Activated CD8-positive, alpha-beta memory T cell treated with anti-CD3 and anti-CD28 coated beads, Interleukin-2, amount 50 U/mL, for 4 hours (primary cell): ENCODE measurements at places on chromosomes 2 and 18.
A peak's percentile ranks its signal among the peaks of the same experiment; 100 is the strongest.

- DNase-seq = no peak
Measured at GRCh38 chr2:19711470-19712372, 190.1 kb downstream of the TTC32 start.

- DNase-seq = no peak
Measured at GRCh38 chr2:39468579-39469451, 31.7 kb upstream of the MAP4K3 start.

DNA sequence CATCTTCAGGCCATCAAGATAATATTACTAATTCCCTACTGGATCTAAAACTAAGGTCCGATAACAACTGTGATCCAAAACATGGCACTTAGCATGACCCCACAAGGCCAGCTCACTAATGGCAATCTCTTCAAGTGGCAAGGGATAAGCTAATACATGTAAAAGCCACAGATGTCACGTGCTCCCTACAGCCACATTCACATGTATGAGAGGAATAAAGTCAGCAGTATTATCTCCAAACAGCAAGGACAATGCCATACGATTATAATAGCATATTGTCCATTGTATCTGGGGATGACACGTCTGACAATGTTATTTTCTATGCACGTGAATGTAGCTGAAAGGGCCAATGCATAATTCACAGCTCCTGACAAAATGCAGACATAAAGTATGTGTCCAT is 56.0 kb downstream of the KLF7 start:
- DNase-seq = no peak

- DNase-seq = no peak
Measured at GRCh38 chr2:159090514-159091201, 122.2 kb downstream of the TANC1 start.

DNA sequence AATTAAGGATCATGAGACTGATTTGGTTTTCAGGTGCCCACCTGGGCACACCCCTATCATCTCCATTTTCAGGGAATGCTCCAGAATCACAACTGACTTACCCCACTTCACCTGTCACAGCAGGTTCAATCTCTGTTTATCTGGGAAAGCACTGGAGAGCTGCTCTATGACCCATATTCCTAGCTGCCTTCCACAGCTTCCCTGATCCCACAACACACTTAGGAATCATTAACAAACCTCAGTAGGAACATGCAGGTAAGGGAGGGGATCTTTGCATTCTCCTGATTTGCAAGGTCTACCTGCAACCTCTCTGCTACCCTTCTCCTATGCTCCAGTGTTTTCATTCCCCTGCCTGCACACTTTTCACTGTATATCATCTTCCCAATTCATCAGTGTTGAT is 18.7 kb upstream of the FABP1 start:
- no peak for DNase-seq

- DNase-seq = no peak
Measured at GRCh38 chr2:510839-511238, 166.4 kb downstream of the TMEM18 start.

DNA sequence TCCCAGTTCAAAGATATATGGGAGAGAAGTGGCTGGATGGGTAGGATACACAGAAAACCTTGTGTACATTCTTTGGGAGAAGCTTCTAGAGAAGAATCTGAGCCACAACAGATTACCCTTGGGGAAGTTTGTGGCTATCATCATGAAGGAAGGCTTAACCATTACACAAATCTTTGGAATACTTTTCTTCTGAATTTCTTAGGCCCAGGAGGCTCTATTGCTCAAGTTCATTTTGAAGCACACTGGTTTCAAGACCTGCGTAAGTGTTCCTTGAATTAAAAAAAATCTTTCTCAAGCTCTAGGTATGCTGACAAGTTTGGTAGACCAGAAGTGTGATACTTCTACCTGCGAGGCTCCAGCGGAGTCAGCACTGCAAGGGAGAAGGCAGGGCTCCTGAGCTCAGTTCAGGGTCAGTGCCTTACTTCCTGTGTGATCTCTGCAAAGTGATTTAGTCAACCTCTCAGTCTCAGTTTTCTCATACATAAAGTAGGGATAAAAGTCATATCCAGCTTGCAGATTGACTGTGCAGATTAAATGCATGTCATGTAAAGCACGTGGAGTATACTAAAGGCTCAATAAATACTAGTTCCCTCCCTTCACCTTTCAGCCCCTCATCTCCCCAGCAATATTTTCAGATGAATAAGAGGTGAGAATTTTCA is 438.6 kb downstream of the DLGAP1 start:
- no peak for DNase-seq

GRCh38 chr18:80234398-80234797 is 12.9 kb downstream of the PARD6G start:
- DNase-seq = no peak

- no peak for DNase-seq
Measured at GRCh38 chr2:150256736-150257135, 230.7 kb downstream of the RND3 start.

- no peak for DNase-seq
Measured at GRCh38 chr2:172783165-172783898, 47.7 kb downstream of the RAPGEF4 start.

GRCh38 chr2:231047274-231047922 is 9.3 kb upstream of the PSMD1 start:
- no peak for DNase-seq

- no peak for DNase-seq
Measured at GRCh38 chr2:228056293-228057097, 125.0 kb downstream of the SPHKAP start.

GRCh38 chr2:112204411-112204810 is 50.4 kb downstream of the ZC3H8 start:
- no peak for DNase-seq

DNA sequence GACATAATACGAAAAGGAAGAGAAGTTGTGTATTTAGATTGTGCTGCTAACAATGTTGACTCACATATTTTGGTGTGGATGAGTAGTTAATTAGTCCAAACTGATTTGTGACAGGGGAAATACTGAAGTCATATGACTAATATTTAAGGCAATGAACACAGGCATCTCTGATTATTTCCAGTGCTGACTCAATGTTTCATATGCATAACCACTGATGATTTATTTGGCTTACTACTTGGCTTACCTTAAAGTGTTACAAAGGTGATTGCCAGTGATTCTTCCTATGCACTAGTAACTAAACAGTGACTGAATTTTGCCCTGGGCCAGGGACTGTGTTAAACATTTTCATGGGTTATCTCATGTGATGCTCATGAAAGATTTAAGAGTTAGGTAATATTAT is 722.6 kb downstream of the METTL4 start:
- no peak for DNase-seq

DNA sequence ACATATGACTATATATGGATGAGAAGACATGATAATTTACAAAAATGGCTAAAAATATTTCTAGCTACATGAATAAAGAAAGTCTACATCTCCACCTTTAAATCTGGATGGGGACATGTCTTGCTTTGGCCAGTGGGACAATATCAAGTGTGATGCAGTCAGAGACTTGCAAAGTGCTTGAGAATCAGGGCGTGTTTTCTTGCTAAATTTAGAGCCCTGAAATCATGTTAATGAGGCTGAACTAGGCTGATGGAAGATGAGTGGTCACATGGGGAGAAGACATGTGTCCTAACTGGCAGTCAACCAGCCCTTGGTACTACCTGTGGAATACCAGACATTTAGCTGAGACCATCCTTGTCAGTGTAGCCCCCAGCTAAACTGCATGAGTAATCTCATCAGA is 278.5 kb upstream of the RGPD4 start:
- no peak for DNase-seq

DNA sequence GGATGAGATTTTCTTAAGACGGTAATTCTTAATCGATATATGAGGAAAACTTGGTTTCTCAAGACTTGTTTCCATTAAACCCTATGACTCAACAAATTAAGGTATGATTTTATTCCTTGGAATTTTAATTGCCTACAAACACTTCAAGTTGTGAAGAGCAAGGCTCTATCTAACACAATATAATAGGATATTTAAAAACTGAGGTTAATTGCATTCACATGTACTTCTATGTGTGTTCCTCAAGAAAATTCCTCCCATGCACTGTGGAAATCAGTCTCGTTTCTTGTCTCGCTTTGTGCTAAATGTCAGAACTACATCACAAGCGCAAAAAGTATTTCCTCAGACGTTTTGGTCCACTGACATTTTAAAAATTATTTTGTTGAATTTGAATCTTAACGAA is 109.6 kb upstream of the UNC80 start:
- no peak for DNase-seq

DNA sequence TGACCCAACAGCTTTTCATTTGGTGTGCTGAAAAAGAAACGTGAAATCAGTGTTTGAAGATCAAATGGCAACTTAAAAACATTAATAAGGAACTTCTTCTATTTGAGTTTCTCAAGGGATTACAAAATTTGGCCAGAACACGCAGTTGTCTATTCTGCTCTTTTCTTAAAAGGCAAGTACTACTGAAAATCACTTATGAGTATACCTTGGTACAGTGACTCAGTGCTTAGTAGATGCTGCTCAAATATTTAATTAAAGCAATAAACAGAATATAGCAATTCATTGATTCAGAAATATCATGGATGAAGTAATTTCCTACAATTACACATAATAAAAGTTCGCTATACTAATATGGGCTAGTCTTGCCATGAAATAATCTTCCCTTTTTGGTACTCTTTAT is 38.2 kb upstream of the MCM6 start:
- DNase-seq = no peak

GRCh38 chr2:573805-574392 is 103.3 kb downstream of the TMEM18 start:
- DNase-seq = no peak

- DNase-seq = no peak
Measured at GRCh38 chr2:167293172-167293781, 405.0 kb downstream of the XIRP2 start.

GRCh38 chr2:26068602-26069298 is 34.9 kb downstream of the RAB10 start:
- peak; percentile 30 for DNase-seq

- no peak for DNase-seq
Measured at GRCh38 chr2:19819097-19820065, 82.4 kb downstream of the TTC32 start.

DNA sequence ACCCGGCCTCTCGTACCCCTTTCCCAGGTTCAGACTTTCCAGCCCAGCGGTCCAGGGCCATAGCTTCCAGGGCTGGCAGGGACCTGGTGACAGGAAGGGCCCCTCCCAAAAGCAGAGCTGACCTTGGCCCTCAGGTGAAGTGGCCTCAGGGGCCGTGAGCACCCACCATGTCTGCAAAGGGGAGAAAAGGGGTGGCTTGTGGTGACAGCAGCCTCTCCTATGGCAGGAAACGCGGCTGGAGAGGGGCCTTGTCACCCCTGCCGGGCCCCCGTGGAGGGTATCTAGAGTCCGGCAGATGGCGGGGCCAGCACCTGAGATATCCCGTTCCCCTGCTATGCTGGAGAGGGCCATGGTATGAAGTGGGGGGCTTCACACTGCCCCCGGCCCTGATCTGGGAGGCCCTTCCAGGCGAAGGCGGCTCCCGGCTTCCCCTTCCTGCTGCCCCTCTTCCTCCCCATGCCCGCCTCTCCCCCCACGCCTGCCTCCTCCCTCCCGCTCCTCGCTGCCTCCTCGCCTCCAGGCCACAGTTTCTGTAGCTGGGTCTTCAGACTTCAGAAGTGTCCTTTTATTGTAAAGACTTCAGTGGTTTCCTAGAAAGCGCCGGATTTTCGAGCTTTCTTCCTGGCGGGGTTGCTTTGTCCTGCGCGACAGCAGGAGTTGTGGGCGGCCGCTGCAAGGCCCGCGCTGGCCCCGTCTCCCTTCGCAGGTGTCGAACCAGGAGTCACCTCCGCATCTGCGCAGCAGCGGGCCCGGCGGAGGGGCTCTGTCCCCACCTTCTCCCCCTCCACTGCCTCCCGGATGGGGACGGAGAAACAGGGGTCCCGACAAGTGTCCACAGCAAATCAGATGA is 240.5 kb upstream of the MYT1L start:
- no peak for DNase-seq

GRCh38 chr2:188512456-188512855 is 220.8 kb downstream of the GULP1 start:
- DNase-seq = no peak

GRCh38 chr2:134416637-134417036 is 162.8 kb downstream of the MGAT5 start:
- no peak for DNase-seq

GRCh38 chr2:8442833-8443486 is 238.9 kb upstream of the ID2 start:
- no peak for DNase-seq

GRCh38 chr2:224520064-224520463 is 65.1 kb downstream of the CUL3 start:
- DNase-seq = peak; percentile 20

DNA sequence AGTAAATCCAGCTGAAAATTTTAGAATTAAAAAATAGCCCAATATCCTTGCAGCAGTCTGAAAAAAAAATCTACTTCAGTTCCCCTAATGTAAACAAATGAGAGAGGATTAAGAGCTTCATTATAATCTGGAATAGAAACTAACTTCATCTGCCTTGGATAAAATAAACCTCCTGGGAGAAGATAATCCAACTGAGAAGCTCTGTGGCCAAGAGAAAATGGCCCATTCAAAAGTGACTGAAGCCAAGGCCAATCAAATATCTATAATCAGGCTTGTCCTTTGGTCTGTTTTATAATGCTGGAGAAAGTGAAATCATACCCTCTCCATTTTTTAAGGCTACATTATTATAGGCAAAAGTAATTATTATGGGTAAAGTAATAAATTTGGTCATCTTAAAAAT is 110.0 kb downstream of the NEB start:
- DNase-seq = no peak

DNA sequence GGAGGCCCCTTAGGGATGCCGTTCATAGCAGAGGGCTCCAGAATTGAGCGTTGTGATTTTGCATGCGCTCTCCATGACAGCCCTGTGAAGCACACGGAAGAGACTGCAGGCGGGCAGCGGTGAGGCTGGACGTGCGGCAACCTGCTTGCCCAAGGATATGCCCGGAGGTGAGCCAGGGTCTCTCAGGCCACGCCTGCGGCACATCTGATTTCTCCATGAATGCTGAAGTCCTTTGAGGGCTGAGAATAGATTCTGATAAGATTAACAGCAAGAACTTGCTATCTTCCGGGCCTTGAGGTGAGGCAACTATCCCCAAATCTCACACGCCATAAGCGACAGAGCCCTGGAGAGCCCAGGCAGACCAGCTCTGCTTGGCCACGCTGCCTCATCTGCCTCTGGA is 55.6 kb upstream of the LAMA1 start:
- no peak for DNase-seq

GRCh38 chr2:51997571-51997970 is 965.6 kb upstream of the NRXN1 start:
- no peak for DNase-seq
